ENCODE measurements at places on chromosomes 11 and 22.

DNA sequence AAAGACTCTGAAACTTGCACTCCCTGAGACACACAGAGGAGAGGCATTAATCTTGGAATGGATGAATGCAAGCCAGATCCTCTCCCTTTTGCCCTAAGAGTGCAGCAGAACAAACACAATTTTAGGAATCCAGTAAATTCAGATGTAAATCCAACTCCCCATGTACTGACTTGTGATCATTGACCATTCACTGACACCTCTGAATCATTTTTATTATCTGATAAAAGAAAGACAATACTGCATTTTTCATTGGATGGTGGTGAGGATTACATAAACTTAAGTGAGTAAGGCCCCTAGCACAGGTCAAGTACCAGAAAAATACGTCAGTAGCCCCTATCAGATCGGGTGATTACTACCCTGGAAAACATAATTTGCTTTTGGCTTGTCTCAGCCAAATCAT, 782.9 kb upstream of the API5 start:
- no peak for DNase-seq

DNA sequence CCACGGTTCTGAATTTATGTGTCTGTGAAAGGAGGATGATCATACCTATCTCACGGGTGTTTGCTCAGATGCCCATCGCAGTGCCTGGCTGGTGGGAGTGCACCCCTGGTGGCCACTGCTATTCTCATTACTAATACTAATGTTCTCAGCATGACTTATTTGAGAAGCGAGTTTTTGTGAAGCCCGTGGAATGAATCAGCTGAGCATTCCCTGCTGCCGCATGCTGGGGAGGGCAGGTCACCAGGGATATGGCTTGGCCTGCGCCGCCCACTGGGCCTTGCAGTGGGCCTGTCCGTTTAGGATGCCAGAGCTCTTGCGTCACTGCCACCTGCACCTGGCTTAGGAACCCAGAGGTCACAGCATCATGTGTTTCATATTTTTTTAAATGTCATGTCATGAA, 16.9 kb downstream of the CTTN start:
- DNase-seq = no peak

DNA sequence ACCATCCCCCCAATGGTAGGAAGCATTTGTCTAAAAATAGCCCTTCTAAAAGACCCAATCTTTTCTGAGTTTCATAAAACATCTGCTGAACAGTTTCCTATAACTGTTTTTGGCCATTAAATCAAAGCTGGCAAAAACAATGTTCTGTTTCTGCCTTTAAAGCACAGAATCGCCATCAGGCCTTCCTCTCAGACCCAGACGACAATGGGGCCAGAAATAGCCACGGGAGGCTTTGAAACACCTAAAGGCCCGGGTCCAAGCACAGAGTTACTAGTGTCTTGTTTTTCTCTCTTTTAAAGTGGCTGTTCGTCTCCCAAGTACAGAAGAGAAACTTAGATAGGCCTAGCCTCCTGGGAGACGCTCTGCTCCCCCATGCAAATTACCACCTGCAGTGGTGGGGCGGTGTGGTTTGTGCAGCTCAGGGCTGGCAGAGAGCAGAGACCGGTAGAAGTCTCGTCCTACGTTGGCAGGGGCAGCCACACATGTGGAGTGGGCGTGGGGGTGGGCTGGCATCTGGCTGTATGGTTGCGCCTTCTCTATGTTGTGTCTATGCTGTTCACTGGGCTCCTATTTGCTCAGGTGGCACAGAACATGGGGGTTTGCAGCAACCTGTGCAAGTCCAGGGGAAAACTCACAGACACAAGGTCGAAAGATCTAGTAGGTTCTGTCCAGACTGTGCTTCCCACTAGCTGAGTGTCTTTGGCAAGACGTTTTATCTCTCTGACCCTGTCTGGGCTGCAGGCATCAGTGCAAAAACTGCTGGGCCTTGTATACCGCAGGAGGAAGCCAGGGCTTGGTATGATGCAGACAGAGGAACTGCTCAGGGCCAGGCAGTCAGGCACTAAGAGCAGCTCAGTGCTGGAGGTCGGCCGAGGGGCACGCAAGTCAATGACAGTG, 23.6 kb upstream of the ETS1 start:
- no peak for DNase-seq

DNA sequence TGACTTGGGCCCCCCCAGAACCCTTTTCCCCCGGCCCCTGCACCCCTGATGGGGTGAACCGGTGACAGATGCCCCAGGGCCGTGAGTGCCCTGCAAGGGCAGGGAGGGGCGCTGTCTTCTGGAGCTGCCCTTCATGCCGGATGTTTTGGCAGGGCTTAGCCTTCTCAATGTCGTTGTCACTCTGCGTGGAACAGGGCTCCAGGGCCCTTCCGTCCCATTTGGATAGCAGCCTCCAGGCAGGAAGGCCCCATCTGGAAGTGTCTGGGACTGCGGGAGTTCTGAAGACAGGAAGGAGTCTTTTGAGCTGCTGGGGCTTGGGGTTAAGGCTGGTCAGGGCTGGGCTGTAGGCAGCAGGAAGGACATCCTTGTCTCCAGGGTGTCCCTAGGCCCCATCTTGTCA, 4.6 kb downstream of the FRMD8 start:
- no peak for DNase-seq

DNA sequence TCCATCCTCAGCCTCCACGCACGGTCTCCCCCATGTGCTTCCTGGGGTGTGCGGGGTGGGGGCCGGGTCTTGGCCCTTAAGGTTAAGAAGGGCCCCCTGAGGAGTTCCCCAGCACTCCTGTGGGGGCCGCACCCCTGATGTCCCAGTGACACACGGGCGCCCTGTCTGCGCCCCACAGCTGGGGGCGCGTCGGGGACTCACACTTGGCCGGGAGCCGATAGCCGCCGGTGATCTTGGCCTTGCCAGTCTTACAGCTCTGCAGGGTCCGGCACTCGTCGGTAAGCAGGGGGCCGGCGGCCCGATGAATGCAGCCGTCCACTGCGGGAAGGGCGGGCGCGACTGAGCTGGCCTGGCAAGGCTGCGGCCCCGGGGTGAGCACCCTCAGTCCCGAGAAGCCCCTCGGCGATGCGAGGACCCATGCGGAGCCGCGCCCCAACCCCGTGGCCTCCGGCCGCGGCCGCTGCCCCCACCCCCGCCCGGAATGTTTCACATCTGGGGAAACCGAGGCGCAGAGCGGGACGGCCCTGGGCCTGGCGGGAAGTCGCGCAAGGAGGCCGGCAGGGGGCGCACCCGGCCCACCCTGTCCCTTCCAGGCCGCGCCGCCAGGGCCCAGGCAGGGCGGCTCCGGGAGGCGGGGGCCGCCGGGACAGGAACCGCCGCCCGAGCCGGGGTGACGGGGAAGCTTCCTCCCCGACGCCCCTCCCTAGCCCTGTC, 13.9 kb downstream of the OTUB1 start:
- peak; percentile 73 for DNase-seq

DNA sequence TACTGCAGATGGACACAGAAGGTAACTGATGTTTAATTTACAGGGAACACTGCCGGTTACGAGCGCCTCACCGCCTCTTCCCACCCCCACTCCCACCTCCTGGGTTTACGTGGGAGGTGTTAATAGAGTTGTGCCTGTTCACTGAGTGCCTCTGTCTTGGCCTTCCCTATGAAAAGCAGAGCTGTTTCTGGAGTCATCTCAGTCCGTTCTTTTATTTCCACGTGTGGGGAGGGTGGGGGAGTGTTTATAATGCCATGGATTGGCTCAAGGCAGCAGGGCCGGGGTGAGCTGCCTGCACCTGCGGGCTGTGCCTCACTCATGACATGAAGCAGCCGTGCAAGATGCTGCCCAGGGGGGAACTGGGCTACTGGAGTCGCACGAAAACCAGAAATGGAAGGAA, 322.7 kb downstream of the CADM1 start:
- no peak for DNase-seq

DNA sequence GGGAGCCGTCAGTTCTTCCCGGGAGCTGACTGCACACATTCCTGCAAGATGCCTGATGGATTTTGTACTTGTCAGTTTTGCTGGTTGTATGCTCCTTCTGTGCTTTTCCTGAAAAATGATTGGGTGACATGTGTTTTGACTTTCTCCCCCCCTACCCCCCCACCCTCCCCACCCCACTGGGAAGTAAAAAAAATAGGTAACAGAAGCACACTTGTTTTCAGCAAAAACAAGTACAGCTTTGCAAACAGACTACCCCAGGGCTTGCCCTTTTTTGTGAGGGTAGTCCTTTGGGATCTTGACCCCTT, 1.1 kb downstream of the PPFIA1 start:
- DNase-seq = no peak

- no peak for DNase-seq
Observed at GRCh38 chr11:95835351-95835750, 45.1 kb downstream of the CEP57 start.

GRCh38 chr11:88657076-88657738, 319.7 kb upstream of the CTSC start:
- no peak for DNase-seq

DNA sequence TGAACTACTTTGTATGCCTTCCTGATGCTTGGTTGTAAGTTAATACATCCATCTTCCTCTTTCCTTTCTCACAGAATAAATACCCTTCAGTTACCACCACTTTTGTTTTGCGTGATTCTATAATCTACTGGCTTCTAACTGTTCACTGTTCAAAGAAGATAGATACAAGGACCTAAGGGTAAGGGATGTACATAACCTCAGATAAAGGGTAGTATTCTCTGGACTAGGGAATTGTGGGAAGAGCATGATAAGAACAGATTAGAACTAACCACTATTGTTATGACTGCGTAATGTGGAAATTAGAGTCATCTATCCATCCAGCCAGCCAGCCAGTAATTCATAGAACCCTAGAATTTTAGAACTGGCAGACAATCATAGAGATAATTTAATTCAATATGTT, 36.4 kb downstream of the MAP6 start:
- no peak for DNase-seq

DNA sequence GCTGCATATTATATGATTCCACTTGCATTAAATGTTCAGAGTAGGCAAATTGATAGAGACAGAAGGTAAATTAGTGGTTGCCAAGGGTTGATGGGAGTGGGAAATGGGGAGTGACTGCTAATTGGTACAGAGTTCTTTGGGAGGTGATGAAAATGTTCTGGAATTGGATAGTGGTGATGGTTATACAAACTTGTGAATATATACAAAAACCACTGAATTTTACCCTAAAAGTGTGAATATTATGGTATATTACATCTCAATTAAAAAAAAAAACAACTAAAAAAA, 52.5 kb downstream of the ARRB1 start:
- no peak for DNase-seq

DNA sequence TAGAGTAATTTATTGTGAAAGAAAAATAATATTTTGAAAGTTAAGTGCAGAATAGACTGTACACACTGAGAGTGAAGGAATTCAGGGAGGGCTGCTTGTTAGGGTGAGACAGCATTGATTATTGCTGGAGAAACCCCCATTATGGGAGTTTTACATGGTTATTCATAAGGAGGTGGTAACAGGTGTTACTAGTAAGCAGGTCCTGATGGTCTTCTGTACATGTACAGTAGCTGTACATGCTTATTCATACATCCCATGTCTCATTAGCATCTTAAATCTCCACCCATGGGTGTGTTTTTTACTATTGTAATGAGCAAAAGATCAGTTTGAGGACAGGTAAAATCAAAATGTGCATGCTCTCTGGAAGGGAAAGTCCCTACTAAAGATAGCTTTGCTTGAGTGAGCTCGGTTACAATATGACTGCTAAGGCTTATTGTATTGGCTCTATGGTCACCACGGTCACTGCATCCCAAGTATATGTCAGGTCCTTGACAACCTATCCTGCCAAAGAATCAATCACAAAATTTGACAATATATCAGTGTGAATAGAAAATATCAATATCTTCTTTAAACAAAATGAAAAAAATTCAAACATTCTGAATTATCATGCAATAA, 6.2 kb downstream of the KDM4F start:
- no peak for DNase-seq
